ENCODE measurements at places on chromosomes 5 and 9.

- DNase-seq: peak; percentile 74
Measured at GRCh38 chr9:91905991-91906469, 44.0 kb downstream of the ROR2 start.

GRCh38 chr5:43075319-43076293 lies 35.5 kb upstream of the ANXA2R start:
- no peak for DNase-seq

GRCh38 chr9:2697492-2697891 lies 19.8 kb upstream of the KCNV2 start:
- no peak for DNase-seq

GRCh38 chr5:77396017-77396416 lies 96.1 kb downstream of the WDR41 start:
- no peak for DNase-seq

GRCh38 chr5:79436224-79436623 lies 77.7 kb downstream of the HOMER1 start:
- DNase-seq: no peak

DNA sequence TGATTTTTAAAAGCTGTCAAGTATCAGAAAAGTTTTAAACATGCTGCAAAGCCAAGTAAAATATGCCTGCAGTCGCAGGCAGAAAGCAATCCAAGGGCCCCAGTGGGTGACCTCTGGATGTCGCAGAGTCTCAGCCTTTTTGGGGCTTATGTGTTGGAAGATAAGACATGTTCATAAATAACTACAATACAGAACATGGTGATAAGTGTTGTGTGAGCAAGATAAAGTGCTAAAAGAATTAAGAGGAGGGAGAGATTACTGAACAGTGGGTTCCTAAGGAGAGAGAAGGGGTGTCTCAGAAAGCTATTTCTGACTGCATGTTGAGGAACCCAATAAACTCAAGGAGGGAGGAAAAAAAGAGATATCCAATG lies 78.9 kb upstream of the ADRB2 start:
- DNase-seq: no peak

DNA sequence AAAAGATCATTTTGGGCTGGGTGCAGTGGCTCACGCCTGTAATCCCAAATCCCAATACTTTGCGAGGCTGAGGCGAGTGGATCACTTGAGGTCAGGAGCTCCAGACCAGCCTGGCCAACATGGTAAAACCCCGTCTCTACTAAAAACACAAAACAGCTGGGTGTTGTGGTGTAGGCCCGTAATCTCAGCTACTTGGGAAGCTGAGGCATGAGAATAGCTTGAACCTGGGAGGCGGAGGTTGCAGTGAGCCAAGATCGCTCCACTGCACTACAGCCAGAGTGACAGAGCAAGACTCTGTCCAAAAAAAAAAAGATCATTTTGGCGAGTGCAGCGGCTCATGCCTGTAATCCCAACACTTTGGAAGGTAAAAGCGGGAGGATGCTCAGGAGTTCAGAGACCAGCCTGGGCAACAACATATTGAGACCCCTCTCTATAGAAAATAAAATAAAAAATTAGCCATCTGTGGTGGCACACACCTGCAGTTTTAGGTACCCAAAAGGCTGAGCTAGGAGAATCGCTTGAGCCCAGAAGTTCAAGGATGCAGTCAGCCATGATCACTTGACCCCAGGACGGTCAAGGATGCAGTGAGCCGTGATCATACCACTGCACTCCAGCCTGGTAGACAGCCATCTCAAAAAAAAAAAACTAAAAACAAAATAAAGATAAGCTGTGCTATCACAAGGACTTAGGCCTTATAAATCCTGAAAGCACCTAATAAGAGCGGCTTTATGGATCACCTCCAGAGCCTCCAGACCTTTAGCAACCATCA lies 16.2 kb downstream of the PPP2CA start:
- no peak for DNase-seq

All from CD4-positive, alpha-beta T cell (primary cell).